Activated CD8-positive, alpha-beta memory T cell treated with anti-CD3 and anti-CD28 coated beads for 4 hours (primary cell): ENCODE measurements at places on chromosomes 7 and 10.

DNA sequence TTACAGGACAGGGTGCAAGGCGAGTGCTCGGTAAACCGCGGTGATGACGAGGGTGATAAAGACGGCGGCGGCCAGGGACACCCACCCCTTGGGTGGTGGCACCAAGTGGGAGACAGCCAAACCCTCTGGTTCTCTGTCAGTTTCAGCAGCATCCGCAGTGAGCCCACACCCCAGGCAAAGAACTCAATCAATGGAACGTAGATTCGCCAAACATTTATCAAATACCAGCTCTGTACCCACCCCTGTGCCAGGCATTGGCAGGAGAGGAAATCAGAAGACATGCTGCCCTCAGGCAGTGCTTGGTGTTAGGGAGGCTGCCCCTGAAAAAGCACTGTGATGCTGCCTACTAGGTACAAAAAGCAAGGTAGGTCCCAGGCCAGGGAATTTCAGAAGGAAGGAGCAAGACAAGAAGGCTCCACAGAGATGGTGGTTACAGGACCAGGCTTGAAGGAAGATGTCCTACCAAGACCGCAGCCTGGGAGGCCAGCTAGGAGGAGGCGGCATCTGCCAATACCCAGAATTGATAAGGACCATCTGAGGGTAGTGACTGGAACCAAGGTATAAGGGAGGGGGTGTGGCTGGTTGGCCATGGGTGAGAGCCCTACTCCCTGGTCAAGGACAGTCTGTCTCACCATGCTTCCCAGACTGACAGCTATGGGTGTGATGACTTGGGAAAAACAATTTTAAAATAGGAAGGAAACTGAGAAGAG, 10.2 kb upstream of the PNLIPRP2 start:
- DNase-seq: no peak

DNA sequence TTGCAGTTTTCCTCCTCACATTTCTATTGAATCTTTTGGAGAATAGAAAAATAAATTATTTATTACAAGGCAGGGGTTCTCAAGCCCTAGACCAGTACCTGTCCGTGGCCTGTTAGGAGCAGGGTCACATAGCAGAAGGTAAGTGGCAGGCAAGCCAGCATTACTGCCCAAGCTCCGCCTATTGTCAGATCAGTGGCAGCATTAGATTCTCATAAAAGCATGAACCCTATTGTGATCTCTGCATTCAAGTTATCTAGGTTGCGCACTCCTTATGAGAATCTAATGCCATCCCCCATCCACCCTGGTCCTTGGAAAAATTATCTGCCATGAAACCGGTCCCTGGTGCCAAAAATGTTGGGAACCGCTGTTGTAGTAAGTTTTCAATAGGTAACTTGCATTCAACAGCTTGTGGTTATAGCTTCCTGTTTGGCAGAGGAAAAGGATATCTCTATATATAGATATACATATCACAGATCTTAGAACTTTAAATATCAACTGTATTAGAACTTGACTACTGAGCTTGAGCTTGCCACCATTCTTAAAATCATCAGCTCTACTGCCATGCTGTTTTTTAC, 165.1 kb downstream of the AHR start:
- no peak for DNase-seq

GRCh38 chr7:12377406-12377805, 26.3 kb downstream of the VWDE start:
- DNase-seq: no peak

DNA sequence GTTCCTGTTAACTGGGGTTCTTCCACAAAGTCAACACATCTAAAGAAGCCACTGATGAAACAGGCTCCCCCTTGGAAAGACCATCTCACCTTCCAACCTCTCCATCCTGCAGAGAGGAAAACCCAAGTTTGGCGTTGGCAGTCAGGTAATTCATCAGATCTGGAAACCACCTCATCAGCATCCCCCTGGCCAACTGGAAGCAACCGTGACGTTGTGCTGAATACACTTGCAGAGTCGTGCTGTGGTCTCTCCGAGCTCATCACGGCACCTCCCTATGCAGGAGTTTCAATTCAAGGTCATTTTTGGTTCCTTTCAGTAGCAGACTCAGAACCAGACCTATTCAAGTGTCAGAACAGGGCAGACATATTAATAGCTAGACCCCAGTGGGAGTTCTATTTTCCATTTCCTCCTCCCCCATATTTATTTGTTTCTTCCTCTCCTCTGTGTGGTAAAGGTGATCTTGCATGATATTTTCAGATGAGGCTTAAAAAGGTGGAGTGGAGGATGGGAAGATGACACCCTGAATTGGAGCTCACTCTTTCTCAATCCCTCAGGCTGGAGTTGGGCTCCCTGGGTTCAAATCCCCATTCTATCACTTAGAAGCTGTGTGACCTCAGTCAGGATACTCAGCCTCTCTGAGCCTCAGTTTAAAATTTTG, 149.1 kb upstream of the ADO start:
- DNase-seq: no peak

DNA sequence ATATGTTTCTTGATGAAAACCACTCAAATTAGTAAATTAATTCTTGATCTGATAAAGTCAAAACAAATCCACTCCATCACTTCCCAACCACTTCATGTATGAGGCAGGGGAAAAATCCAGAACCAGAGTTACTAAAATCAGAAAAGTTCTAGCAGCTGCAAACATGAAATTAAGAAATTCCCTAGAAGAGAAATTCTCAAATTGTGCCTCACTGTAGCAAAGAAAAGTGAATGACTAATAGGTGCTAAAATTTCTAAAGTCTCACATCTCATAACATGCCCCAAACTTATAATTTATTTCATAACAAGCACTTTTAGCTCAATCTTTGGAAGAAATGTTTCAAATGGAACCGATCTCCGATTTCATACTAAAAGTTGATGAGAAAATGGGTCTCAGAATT, 345.0 kb upstream of the AOAH start:
- no peak for DNase-seq

- DNase-seq: no peak
Observed at GRCh38 chr10:119652361-119652730, 1.2 kb downstream of the BAG3 start.

GRCh38 chr7:40047661-40048060, 86.8 kb downstream of the MPLKIP start:
- DNase-seq: no peak

DNA sequence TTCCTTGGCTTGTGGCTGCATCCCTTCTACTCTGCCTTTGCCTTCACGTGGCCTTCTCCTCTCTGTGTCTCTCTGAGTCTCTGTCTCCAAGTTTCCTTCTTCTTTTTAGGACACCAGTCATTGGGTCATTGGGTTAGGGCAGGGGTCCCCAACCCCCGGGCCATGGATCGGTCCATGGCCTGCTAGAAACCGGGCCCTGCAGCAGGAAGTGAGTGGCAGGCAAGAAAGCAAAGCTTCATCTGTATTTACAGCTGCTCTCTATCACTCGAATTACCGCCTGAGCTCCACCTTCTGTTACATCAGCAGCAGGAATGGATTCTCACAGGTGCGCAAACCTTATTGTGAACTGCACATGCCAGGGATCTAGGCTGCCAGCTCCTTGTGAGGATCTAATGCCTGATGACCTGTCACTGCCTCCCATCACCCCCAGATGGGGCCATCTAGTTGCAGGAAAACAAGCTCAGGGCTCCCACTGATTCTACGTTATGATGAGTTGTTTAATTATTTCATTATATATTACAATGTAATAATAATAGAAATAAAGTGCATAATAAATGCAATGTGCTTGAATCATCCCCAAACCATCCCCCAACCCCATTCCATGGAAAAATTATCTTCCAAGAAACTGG, 47.9 kb upstream of the DOCK1 start:
- no peak for DNase-seq

DNA sequence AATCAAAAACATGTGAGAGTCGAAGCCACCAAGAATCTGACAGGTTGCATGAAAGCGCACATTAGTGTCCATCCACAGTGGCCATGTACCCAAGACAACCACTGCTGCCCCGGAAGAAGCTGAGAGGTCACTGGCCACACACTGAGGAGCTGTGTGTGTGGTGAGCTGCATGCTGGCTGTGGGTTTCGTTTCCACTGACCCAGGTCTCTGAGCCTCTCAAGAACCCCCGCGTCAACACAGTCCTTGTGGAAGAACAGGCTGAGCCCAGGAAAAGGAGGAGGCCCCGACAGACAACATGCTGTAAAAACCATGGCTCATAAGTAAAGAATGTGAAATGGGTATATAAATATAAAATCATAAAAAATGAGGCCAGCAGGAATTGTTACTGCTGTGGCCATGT, 8.2 kb downstream of the VIPR2 start:
- no peak for DNase-seq

DNA sequence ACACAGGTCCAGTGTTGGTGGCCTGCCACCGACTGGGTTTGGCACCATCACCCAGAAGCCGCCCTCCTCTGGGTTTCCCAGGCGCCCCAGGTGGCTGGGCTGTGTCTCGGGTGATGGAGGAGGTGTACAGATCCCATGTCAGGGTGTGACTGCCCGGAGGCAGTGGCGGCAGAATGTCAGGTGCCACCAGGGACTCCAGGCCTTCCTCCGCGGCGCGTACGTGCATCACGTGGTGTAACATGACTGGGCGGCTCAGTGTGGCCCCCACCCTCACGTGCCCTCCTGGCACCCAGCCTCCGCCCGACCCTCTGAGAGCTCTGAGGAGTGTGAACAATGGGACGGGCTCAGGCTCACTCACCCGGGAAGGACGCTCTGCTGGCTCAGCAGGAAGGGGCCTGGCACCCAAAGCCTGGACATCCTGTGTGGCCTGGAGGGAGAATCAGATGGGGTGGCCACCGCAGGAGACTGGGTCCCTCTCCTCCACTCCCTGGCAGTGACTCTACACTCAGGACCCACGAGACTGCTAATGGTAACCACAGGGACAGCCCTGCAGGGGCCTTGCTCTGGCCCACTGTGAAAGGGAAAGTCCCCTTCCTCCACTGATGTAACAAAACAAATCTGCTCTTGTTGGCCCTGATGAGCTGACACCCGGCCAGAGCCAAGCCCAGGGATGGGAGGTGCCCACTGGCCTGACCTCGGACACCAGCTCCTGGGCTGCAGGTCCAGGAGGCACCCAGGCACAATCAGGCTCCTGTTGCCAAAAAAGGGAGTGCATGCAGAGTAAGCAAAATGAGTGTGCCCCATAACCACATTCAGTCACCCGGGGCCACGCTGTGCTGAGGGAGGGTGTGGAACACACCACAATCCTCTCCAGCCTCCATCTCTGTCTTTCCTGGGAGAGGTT, 164.8 kb downstream of the PRKAG2 start:
- no peak for DNase-seq

- no peak for DNase-seq
Observed at GRCh38 chr7:67821116-67821515, 824.5 kb downstream of the TYW1 start.

GRCh38 chr10:62261666-62262065, 7.0 kb downstream of the RTKN2 start:
- DNase-seq: no peak
